Activated CD4-positive, alpha-beta T cell treated with anti-CD3 and anti-CD28 coated beads, Interleukin-2, amount 10 ng/mL, durations not matched to agents 7 days and 5 days (primary cell): ENCODE measurements at places on chromosomes 2 and 18.

GRCh38 chr2:236673823-236674185 is 104.2 kb downstream of the ACKR3 start:
- H3K27me3 ChIP-seq = peaks cover 16% of the 10 kb centered on the region
- no peaks in the 10 kb centered on the region for H3K4me1 ChIP-seq
- H3K27ac ChIP-seq = no peak overlapping the region
- H3K36me3 ChIP-seq = no peaks in the 10 kb centered on the region
- H3K4me3 ChIP-seq = no peak overlapping the region

DNA sequence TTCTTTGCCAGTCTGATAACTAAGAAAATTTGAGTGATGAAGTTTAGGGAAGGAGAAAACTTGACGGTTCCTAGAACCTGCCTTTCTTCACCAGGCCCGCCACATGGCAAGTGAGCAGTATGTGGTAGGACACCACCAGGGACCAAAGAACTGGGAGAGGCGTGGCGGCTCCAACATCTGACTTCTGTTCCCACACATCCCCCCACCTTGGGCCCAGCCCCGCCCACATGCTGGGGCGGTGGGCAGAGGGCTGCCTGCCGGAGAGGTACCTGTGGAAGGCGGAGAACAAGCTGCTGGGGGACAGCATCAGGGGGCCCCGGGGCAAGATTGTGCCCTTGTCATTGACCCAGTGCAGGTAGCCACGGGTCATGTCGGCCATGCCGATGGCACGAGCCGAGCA is 75.0 kb downstream of the EMILIN2 start:
- no peak for DNase-seq
- peaks cover 12% of the 10 kb centered on the region for H3K4me1 ChIP-seq
- H3K4me3 ChIP-seq = no peak overlapping the region
- H3K36me3 ChIP-seq = peaks cover 69% of the 10 kb centered on the region
- no peaks in the 10 kb centered on the region for H3K27me3 ChIP-seq

DNA sequence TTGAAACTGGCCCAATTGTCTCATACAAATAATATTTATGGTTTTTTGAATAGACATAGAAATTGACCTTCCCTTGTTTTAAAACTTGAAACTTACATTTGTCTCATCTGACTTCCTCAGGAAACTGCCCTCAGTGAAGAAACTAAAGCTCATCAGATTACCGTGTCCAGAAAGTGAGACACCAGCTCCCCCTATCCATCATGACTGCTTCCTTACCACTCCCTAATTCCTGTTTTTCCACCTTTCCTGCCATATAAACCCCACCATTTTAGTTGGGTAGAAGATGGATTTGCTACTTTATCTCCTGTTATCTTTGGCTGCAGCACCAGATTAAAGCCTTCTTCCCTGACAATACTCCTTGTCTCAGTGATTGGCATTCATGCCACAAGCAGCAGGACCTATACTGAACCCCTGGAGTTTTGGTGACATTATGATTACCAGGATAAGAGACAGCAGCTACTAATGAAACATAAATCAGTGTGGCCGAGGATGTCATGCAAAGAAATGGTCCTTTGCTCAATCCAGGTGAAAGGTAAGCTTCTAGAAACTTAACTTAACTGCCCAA is 1627.6 kb upstream of the ZEB2 start:
- H3K27me3 ChIP-seq = no peaks in the 10 kb centered on the region
- no peak overlapping the region for H3K4me3 ChIP-seq
- H3K4me1 ChIP-seq = no peaks in the 10 kb centered on the region
- no peak for DNase-seq

GRCh38 chr2:11753452-11753885 is 7.0 kb downstream of the LPIN1 start:
- H3K4me1 ChIP-seq = peaks cover 91% of the 10 kb centered on the region
- H3K4me3 ChIP-seq = peak overlapping the region; percentile 65
- peaks cover 20% of the 10 kb centered on the region for H3K36me3 ChIP-seq
- peak; percentile 41 for DNase-seq
- H3K27me3 ChIP-seq = no peaks in the 10 kb centered on the region

- no peaks in the 10 kb centered on the region for H3K27me3 ChIP-seq
- peak overlapping the region; percentile 93 for H3K4me3 ChIP-seq
- H3K36me3 ChIP-seq = peaks cover 24% of the 10 kb centered on the region
- H3K4me1 ChIP-seq = peaks cover 60% of the 10 kb centered on the region
Observed at GRCh38 chr2:200962811-200963123, 693 bp downstream of the ORC2 start.

- no peak for DNase-seq
- H3K4me3 ChIP-seq = no peak overlapping the region
- H3K27ac ChIP-seq = no peak overlapping the region
Observed at GRCh38 chr18:34802959-34803358, 92.9 kb downstream of the DTNA start.

- H3K27me3 ChIP-seq = no peaks in the 10 kb centered on the region
- no peak overlapping the region for H3K27ac ChIP-seq
- H3K36me3 ChIP-seq = no peaks in the 10 kb centered on the region
- no peak overlapping the region for H3K4me3 ChIP-seq
- H3K4me1 ChIP-seq = no peaks in the 10 kb centered on the region
- DNase-seq = no peak
Observed at GRCh38 chr2:163389838-163390237, 346.0 kb downstream of the FIGN start.

GRCh38 chr2:104638190-104638858 is 215.6 kb upstream of the POU3F3 start:
- H3K36me3 ChIP-seq = no peaks in the 10 kb centered on the region
- DNase-seq = no peak
- no peak overlapping the region for H3K27ac ChIP-seq
- H3K4me1 ChIP-seq = no peaks in the 10 kb centered on the region
- H3K4me3 ChIP-seq = no peak overlapping the region

DNA sequence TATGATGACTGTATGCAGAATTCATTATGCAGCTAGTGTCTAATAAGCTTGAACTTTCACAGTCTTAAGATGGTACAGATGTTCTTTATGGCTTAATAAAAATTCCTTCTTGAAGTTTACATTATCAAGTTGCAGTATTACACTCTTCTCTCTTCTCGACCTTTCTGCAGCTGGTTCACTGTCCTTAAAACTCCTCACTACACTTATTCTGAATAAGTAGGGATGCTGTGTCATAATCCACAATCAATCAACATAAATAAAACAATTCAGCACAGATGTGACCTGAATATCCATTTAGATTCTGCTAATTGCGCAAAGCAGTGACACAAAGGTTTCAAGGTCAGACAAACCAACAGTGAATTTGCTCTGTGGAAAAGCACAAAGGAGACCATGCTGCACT is 356.8 kb downstream of the SUCLG1 start:
- no peak overlapping the region for H3K27ac ChIP-seq
- H3K36me3 ChIP-seq = no peaks in the 10 kb centered on the region
- no peak for DNase-seq
- H3K4me3 ChIP-seq = no peak overlapping the region
- H3K4me1 ChIP-seq = no peaks in the 10 kb centered on the region

DNA sequence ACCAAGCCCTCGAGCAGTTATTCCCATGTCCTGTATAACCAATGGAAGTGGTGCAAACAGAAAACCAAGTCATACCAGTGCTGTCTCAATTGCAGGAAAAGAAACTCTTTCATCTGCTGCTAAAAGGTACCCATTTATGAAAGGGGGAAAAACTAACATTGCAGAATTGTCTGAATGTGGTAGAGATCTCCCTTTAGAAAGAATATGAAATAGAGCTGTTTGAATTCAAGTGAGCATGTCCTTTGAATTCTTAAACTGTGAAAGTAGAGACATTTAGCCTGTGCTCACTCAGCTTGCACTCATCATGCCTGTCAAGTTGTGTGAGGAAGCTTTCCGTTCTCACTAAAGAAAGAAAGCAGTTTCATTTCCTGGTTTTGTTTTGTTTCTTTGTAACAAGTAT is 87.4 kb downstream of the EML4 start:
- DNase-seq = peak; percentile 16
- H3K27ac ChIP-seq = peak overlapping the region; percentile 78
- H3K27me3 ChIP-seq = no peaks in the 10 kb centered on the region
- peaks cover 52% of the 10 kb centered on the region for H3K4me1 ChIP-seq

GRCh38 chr2:136376211-136376610 is 258.3 kb upstream of the CXCR4 start:
- H3K4me1 ChIP-seq = peaks cover 54% of the 10 kb centered on the region
- H3K4me3 ChIP-seq = no peak overlapping the region
- H3K27me3 ChIP-seq = no peaks in the 10 kb centered on the region
- H3K36me3 ChIP-seq = peaks cover 6% of the 10 kb centered on the region
- DNase-seq = no peak
- H3K27ac ChIP-seq = peak overlapping the region; percentile 87

DNA sequence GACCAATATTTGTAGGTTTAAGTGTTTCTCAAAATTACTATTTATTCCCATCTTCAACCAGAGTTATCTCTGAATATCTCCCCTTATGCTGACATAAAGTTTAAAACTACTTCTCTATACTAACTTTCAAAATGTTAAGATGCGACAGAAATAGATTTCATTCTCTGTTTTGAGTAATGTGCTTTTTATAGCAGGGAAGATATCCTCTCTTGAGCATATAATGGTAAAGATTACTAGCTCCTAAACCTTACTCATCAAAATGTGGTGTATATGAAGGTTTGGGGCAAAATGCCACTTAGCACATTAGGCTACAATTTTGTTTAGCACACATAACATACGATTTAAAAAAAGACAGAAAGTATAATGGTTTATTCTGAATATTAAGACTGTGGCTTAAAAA is 54.4 kb downstream of the CWC22 start:
- peaks cover 37% of the 10 kb centered on the region for H3K36me3 ChIP-seq
- no peak overlapping the region for H3K27ac ChIP-seq
- DNase-seq = no peak

GRCh38 chr2:150247481-150247880 is 240.0 kb downstream of the RND3 start:
- no peak for DNase-seq
- no peak overlapping the region for H3K27ac ChIP-seq
- no peaks in the 10 kb centered on the region for H3K36me3 ChIP-seq
- H3K4me3 ChIP-seq = no peak overlapping the region
- no peaks in the 10 kb centered on the region for H3K27me3 ChIP-seq

DNA sequence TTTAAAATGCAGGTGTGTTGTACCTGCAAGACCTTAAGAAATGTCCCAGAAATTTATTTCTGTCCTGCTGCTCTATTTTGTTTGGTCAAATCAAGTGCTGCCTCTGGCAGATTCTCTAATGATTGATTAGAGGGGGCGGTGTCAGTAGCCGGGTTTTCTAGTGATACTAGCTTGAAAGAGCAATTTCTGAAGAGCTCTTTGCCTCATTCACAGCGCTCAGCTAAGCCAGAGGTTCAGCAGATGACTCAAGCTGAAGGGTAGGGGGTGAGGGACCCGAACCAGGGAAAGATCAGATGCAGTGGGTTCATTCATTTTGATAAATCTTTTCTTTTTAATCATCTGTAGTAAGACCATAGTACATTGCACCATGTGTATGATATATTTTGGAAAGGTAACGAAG is 15.0 kb downstream of the ZBTB7C start:
- H3K4me1 ChIP-seq = peaks cover 7% of the 10 kb centered on the region
- DNase-seq = no peak
- H3K27ac ChIP-seq = no peak overlapping the region
- H3K4me3 ChIP-seq = no peak overlapping the region
- H3K27me3 ChIP-seq = peaks cover 79% of the 10 kb centered on the region

DNA sequence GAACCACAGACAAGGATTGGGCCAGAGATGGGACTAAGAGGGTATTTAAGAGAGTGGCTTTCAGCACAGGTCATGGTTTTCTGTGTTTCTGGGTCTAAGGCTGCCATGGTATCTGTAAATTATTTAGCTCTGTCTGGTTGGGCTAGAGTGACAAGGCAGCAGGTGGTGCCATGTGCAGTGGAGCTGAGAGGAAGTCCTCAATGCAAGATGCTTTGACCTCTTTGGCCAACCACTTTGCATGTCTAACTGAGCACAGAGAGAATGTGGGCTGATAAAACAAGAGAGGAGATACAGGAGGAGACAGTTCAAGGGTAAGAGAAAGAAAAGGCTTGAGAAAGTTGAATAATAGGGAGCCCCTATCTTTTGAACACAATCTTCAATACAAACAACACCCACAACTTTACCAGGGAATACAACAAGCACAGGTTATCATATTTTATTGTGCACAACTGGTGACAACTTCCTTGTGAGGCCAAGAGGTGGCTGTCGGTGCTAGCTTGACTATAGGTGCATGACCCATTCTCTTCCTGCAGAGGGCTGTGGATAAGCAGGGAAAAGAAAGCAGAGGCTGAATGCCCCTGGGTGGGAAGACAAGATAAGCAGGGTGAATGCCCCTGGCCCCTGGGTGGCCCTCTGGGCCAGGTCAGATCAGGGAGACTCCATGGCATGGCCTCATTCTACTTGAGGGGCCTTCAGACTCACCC is 12.3 kb downstream of the FLACC1 start:
- peaks cover 50% of the 10 kb centered on the region for H3K36me3 ChIP-seq
- no peak overlapping the region for H3K27ac ChIP-seq
- no peaks in the 10 kb centered on the region for H3K27me3 ChIP-seq
- DNase-seq = no peak
- no peak overlapping the region for H3K4me3 ChIP-seq
- H3K4me1 ChIP-seq = peaks cover 14% of the 10 kb centered on the region

GRCh38 chr2:186209532-186209931 is 276.5 kb upstream of the ZC3H15 start:
- H3K36me3 ChIP-seq = no peaks in the 10 kb centered on the region
- H3K4me3 ChIP-seq = no peak overlapping the region
- no peak overlapping the region for H3K27ac ChIP-seq
